Stimulated activated CD4-positive, alpha-beta T cell treated with anti-CD3 and anti-CD28 coated beads, Interleukin-1b, Interleukin-23, amount 100 ng/mL, for 24 hours (primary cell): ENCODE measurements at places on chromosomes 2 and 18.

GRCh38 chr2:17644997-17645720 lies 104.7 kb downstream of the VSNL1 start:
- no peak for DNase-seq

- no peak for DNase-seq
These were observed 191.9 kb upstream of the TCF4 start for GRCh38 chr18:55779691-55780585.

- no peak for DNase-seq
These were observed 100.6 kb downstream of the HDAC4 start for GRCh38 chr2:239300242-239300641.

- no peak for DNase-seq
These were observed 86.3 kb downstream of the PTPN4 start for GRCh38 chr2:119846021-119846420.

- DNase-seq, result no peak
These were observed 33.1 kb upstream of the MBP start for GRCh38 chr18:77165503-77166188.

- DNase-seq, result no peak
These were observed 170.1 kb upstream of the KYNU start for GRCh38 chr2:142707318-142707717.

- no peak for DNase-seq
These were observed 20.3 kb downstream of the PER2 start for GRCh38 chr2:238267884-238268680.

DNA sequence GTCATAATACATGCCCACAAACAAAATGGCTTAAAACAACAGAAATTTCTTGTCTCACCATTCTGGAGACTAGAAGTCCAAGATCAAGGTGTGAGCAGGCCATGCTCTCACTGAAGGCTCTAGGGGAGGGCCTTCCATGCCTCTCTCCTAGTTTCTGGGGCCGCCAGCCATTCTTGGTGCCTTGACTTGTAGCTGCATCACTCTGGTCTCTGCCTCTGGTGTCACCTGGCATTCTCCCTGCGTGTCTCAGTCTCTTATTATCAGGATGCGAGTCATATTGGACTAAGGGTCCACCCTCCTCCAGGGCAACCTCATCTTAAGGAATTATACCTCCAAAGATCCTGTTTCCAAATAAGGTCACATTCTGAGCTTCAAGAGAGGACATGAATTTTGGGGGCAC lies 76.1 kb downstream of the KCNF1 start:
- no peak for DNase-seq

DNA sequence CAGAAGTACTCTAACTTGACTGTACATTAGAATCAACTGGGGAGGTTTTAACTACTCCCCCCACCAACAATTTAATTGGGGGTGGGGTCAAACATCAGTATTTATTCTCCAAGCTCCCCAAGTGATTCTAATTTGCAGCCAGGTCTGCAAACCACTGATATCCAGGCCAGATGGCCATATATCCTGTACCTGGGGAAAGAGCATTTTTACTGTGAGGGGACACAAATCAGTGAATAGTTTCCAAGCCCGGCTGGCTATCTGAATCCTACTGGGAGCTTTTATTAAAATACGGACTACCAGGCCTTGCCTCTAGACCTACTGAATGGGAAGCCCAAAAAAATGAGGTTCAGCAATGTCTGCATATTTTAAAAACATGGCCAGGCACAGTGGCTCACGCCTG lies 88.5 kb downstream of the TCF4 start:
- no peak for DNase-seq

- no peak for DNase-seq
These were observed 222.6 kb upstream of the LRRTM1 start for GRCh38 chr2:80527119-80527518.

DNA sequence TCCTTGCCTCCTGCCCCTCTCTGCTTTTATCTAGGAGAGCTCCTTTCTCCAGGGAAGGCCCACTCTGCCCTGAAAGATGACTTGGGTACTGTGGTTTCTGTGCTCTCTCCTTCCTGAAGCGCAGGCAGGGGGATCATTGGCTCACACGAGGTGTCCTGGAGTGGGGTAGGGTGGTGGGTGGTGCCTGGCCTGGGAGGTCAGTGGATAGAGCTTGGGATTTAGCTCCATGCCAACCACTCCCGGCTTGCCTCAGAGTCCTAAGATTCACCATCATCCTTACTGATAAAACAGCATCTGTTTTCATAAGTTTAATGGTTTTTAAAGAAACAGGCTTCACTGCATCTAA lies 63.1 kb downstream of the CIB4 start:
- DNase-seq, result no peak

DNA sequence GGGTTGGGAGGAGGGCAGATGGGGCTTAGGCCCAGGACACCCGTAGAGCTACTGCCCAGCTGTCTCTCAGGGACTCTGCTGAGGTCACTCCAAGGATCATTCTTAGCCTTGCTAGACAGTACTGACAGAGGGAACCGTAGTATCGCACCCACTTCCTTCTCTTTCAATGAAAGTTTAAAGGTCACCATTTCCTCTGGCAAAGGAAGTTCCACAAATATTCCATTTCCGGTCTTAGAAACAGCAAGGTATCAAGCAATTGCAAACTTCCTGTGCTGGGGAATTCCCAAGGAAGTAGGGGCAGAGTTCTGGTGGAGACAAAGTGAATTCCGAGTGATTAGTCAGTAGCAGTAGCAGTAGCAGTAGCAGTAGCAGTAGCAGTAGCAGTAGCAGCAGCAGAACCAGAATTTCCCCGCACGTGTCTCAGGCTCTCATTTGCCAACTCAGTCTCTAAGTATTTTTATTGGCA lies 24.7 kb downstream of the IL1B start:
- DNase-seq, result no peak

- DNase-seq, result no peak
These were observed 16.4 kb upstream of the NFU1 start for GRCh38 chr2:69453475-69454129.

- DNase-seq, result no peak
These were observed 2.7 kb upstream of the FECH start for GRCh38 chr18:57589161-57589560.
